ENCODE measurements at places on chromosomes 11 and 22.

GRCh38 chr11:71563406-71563805 is 2.0 kb upstream of the KRTAP5-10 start:
- no peak for DNase-seq

- DNase-seq, result peak; percentile 33
Observed at GRCh38 chr11:62705413-62705812, 1.8 kb downstream of the BSCL2 start.

DNA sequence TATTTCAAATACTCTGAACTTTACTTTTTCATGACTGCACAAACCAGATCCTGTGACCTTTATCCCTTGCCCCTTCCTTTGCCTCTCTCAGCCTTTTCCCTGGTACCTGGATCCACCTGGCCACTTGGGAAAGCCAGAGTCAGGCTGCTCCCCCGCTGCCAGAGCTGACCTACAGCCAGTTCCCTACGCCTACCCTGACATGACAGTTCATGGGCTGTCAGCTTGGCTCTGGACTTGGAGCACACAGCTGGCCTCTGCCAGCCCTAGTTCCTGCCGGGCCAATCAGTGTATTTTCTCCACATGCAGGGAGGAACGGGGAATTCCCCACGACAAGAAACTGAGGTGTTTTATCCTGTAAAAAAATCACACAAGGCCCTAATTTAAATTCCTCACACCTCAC is 382.6 kb downstream of the INSC start:
- no peak for DNase-seq

DNA sequence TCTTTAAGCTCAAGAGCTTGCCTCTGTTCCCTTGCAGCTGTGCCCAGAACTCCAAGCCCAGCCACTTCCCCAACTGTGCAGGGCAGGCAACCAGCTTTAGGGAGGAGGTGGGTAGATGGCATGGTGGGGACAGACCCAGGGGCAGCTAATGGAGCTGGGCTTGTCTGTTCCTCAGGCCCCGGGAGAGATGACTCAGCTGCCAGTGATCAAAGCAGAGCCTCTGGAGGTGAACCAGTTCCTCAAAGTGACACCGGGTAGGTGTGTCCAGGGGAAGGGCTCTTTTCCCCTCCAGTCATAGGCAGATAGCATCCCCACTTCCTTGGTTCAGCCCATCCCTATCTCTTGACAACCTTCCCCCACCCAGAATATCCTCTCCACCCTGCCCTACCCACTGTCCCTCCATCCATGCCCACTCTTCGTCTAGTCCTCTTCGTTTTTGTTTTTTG is 32.4 kb downstream of the CREB3L1 start:
- DNase-seq, result no peak

- no peak for DNase-seq
Observed at GRCh38 chr11:113675565-113675964, 30.5 kb downstream of the TMPRSS5 start.

DNA sequence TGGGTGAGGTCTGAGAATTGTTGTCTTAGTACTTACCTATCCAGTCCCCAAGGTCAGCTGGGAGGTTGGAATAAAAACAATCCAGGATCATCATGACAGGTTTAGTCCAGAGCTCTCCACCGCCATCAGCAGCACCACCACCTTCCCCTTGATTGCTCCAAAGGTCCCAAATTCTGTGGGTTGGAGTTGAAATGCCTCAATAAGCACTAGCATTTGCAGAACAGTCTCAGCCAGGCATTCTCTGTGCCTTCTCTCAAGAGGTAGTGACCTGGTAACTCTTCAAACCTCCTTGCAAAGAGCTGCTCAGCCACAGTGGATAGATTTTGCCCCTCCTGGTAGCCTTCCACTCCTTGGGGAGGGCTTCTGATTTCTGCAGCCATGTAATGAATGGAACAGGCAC is 69.6 kb downstream of the PRDM11 start:
- no peak for DNase-seq

- no peak for DNase-seq
Observed at GRCh38 chr22:50269970-50270665, at the start of gene MAPK11. Gene MAPK11, minus strand, starts transcription at chr22:50270380. Its CDS starts 88 bp downstream, at chr22:50270292.

Data from DMS79 (cell line).